Naive thymus-derived CD4-positive, alpha-beta T cell (primary cell): ENCODE measurements at places on chromosomes 13 and 19. TPM values are rescaled to one million over a fixed set of nuclear protein-coding genes. Genes with fewer than 3 reads are reported as not detected.

GRCh38 chr13:102020611-102021216 is 381.1 kb downstream of the FGF14 start:
- H3K4me3 ChIP-seq: no peak overlapping the region
- no peak for DNase-seq
- no peak overlapping the region for H3K27ac ChIP-seq
- H3K36me3 ChIP-seq: no peaks in the 10 kb centered on the region

DNA sequence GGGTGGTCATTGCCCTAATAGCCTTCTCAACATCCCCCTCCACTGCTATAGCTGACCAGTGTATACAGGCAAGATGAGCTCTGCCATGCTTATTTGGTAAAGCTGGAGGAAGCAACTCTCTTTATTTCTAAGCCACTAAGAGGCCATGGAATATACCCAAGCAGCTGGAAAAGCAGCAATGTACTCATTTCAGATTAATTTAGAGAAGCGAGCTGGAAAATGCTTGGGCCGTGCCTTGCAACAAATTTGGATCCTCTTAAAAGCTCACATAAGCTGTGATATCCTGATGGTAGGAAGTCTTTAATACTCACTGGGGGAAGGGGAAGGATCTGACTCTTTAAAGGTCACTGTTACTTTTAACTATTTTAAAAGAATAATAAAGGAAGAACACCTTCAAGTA is 77.8 kb downstream of the TEX26 start:
- H3K27me3 ChIP-seq: no peaks in the 10 kb centered on the region
- H3K4me1 ChIP-seq: no peaks in the 10 kb centered on the region
- H3K27ac ChIP-seq: no peak overlapping the region
- no peak overlapping the region for H3K4me3 ChIP-seq
- no peaks in the 10 kb centered on the region for H3K36me3 ChIP-seq

Gene ADGRE1
- total RNA-seq: 7.1 and 7.9 TPM in 2 replicates

Gene SYNGR4
- total RNA-seq: not detected

GRCh38 chr19:17860331-17860992 is 752 bp downstream of the RPL18A start:
- H3K36me3 ChIP-seq: peaks cover 14% of the 10 kb centered on the region
- H3K27me3 ChIP-seq: no peaks in the 10 kb centered on the region
- peak overlapping the region; percentile 96 for H3K4me3 ChIP-seq
- DNase-seq: no peak
- H3K27ac ChIP-seq: peak overlapping the region; percentile 84
- peaks cover 18% of the 10 kb centered on the region for H3K4me1 ChIP-seq
